ENCODE measurements at places on chromosomes 7 and 10.

- no peak for DNase-seq
Observed at GRCh38 chr10:112535531-112535951, 88.5 kb downstream of the VTI1A start.

DNA sequence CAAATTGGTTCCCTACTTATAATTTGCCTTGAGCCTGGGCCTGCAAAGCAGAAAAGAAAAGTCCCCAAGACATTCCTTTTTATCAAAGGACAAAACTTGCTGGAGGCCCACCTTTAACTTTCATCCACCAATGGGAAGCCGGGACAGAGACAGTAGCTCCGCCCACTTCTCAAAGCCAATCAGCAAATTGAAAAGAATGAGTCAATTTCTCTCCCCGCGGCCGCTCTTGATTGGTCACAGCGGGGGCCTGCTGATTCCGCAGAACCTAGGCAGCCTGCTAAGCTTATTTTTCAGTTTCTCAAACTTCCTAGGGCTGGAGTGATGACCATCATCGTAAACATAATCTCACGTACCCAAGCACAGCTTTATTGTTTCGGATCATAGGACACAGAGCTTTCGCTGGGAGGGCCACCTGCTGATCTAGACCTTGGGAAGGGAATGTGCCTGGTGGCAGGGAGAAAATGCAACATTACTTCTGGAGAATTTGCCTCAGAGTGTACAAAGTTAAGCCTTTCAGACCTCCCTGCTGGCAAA is at the start of gene SLC13A4:
Gene SLC13A4 (minus strand): TSS at position 51 of the 534 bp plus-strand sequence. CDS start 690 bp downstream, outside the sequence.
- no peak for DNase-seq

DNA sequence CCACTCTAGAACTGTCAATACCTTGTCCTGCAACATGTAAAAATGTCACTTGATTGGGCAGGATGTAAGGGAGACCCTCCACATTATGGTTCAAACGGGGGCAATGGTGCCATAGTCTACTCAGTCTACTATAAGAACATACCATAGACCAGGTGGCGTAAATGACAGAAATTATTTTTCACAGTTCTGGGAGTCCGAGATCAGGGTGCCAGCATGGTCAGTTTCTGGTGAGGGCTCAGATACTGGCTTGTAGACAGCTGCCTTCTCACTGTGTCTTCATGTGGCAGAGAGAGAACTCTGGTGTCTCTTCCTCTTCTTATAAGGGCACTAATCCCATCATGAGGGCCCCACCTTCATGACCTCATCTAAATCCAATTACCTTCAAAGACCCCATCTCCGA is 18.7 kb upstream of the TMEM178B start:
- no peak for DNase-seq

GRCh38 chr10:7265396-7266123 is 145.3 kb downstream of the SFMBT2 start:
- no peak for DNase-seq

DNA sequence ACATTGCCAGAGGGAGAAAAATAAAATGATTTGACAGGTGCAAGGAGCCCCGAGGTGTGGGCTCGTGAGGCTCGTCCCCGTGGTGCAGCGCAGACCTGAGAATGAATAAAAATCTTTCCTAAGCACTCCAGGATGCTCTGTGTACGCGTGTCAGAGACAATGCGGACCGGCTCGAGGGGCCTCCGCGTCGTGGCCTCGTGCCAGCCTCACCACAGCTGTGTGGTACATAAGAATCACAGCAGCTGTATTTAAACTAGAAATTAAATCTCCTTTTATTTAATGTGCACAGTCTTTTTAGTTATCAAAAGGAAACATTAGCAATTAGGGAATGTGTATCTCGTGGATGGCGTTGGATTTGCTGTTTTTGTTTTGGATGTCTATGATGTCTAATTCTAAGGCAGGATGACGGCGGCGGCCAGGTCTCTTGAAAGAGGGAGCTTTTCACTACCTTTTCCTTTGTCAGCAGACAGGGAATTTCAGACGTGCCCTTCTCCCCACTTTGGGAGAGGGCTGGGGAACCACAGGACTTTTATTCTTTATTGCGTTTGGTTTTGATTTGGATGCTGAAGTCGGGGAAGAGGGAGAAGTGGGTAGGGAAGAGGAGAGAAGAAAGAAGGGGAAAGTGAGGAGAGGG is 365.3 kb upstream of the SHH start:
- DNase-seq = no peak

- no peak for DNase-seq
Observed at GRCh38 chr10:18498998-18499397, 152.4 kb downstream of the NSUN6 start.

DNA sequence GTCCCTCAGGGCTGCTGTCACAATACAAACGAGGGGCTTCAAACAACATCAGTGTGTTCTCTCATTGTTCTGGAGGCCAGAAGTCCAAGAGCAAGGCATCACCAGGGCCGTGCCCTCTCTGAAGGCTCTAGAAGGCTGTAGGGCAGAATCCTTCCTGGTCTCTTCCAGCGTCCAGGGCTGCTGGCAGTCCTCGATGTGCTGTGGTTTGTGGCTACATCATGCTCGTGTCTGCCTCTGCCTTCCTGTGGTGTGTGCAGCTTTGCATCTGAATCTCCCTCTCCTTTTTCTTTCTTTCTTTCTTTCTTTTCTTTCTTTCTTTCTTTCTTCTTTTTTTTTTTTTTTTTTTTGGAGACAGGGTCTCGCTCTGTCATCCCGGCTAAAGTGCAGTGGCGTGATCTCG is 103.5 kb downstream of the INSYN2A start:
- DNase-seq = no peak

DNA sequence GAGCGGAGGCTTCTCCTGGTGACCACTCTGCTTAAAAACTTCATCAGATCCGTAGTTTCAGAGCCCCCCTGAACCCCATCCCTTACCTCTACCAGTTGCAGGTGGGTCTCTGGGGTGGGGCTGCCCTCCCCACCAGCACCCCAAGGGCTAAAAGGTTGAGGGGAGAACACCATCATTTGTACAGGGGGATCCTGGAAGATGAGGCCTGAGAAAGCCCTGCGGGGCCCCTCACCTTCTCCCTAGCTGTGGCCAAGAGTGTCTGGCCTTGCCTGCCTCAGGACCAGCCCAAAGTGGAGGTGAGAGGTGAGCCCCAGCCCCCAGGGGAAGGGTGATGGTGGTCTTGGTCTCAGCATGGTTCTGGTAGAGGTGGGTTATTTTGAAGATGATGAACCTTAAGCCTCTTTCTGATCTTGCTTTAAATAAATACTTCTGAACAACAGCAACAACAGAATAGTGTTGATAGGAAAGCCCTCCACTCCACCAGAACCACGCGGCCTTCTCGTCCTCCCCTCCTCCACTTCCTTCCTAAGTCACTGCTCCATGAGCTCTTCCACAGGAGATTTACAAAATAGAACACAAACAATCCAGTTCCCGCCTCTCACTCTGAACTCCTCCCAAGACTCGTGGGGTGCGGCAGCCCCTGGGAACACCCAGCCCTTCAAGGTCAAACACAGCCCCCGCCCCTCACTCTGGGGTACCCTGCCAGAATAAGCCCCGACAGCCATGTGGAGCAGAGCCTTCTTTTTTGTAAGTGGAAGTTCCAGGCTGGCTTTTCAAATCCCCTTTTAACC is 169.1 kb downstream of the EGFR start:
- DNase-seq = no peak

DNA sequence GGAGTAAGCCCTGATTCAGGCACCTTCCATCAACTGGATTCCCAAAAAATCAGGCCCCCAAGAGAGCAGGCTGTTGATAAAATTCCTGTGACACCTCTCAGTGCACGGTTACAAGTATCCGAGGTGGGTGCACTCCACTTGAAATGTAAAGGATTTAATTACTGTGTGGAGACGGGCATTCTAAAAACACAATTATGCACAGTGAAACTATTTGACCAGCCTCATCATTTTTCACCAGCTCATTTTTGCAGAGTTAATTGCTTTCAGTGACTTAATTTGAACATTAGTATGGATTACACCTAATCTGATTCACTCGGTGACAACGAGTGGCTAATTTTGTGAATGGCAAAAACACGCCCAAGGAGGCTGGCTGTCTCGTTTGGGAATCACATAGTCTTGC is 2.3 kb downstream of the FOXL3 start:
- no peak for DNase-seq

- DNase-seq = no peak
Observed at GRCh38 chr7:128783143-128783861, 7.7 kb upstream of the OPN1SW start.

GRCh38 chr10:3755440-3756359 is 29.3 kb downstream of the KLF6 start:
- DNase-seq = no peak

- DNase-seq = no peak
Observed at GRCh38 chr7:112566442-112567324, 85.9 kb downstream of the LSMEM1 start.

- DNase-seq = no peak
Observed at GRCh38 chr7:142785841-142786250, 15.1 kb downstream of the PRSS2 start.

All from NCI-H226 (cell line).